Hippocampal formation (tissue), 2 donors: ENCODE measurements at places on chromosomes 13 and 19.

GRCh38 chr13:79782541-79783205 is 301.7 kb downstream of the NDFIP2 start:
- DNase-seq: peak; percentile 9

DNA sequence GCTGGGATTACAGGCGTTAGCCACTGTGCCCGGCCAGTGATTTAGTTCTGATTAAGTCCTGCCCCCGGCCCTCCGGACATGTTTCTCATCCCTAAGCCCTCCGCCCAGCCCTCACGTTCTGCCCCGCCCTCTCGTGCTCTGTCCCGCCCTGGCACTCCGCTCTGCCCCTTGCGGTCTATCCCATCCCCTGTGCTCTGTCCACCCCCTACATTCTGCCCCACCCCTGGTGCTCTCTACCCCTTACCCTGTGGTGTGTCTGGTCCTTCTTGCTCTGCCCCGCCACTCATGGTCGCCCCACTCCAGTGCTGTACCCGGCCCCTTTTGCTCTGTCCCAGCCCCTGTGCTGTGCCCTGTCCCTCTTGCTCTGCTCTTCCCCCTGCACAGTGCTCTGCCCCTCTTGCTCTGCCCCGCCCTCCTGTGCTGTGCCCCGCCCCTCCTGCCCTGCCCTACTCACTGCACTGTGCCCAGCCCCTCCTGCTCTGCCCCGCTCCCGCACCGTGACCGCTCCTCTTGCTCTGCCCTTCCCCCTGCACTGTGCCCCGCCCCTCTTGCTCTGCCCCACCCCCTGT is 3.0 kb downstream of the GTPBP3 start:
- DNase-seq: no peak

GRCh38 chr13:93778548-93778947 is 551.9 kb downstream of the GPC6 start:
- DNase-seq: no peak

GRCh38 chr13:37138169-37138568 is 32.7 kb upstream of the CSNK1A1L start:
- DNase-seq: no peak

- no peak for DNase-seq
Measured at GRCh38 chr13:32905063-32905863, 111.0 kb upstream of the KL start.

GRCh38 chr13:24005755-24006281 is 108.5 kb upstream of the C1QTNF9B start:
- no peak for DNase-seq

DNA sequence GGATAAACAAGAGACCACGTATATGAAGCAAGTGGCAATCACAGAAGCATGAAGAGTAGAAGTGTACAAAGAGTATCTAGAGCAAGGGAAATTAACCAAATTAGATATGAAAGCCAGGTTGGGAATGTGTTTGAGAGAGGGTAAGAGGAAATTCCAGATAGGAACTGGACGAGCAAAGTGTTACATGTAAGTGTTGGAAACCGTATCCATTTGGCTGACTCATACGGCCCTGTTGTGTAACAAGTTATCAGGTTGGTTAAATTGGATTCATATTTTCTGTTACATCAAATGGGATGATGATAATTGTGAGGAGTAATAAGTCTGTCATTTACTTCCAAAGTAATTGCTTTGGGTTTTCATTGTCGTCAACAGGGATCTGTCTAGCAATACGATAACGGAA is 46.7 kb downstream of the RXFP2 start:
- no peak for DNase-seq

DNA sequence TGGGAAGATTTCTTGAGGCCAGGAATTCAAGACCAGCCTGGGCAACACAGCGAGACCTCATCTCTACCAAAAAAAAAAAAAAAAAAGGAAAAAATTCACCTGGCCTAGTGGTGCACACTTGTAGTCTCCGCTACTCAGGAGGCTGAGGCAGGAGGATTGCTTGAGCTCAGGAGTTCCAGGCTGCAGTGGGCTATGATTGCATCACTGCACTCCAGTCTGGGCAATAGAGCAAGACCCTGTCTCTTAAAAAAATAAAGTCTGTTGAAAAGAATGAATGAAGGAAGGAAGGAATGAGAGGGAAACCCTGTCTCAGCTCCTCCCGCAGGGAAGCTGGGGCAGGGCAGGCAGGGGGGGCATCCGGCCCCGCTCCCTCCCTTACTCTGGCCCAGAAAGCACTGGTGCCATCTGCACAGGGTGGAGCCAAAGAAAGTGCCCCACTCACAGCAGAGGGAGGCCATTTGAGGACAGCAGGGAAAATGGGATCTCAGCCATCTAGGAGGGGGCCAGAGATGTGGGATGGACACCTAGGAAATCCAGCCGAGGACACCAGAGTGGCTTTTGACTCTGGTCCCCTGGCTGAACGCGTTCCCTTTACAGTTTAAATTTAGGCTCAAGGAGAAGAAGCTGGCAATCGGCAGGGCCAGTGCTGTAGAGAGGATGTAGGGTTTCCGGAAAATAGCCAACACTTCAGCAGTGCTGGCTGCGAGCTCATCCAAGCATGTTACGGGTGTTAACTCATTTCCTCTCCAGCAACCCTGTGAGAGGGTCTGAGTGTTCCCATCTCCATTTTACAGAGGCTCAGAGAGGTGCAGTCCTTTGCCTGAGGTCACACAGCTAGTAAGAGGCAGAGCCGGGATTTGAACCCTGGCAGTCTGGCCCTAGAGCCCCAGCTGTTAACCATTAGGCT is 3.6 kb upstream of the HPN start:
- DNase-seq: no peak

- DNase-seq: no peak
Measured at GRCh38 chr13:76619631-76620030, 266.6 kb downstream of the KCTD12 start.

DNA sequence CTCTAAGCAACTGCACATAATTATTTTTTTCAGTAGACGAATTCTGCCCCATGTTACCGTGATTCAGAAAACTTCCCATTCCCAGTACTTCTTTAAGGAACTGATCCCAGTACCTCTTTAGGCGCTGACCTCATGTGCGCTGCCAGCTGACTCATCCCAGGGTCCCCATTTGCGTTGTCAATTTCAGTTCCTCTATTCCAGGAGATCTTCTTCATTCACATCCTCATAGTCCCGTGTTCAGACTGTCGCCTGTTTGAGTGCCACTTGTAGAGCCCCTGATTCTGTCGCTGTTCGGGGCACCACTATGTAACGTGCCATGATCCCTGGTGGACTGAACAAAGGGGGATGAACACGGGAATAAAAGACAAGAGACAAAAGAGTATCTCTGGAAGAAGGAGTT is 16.4 kb downstream of the FPR3 start:
- DNase-seq: no peak

DNA sequence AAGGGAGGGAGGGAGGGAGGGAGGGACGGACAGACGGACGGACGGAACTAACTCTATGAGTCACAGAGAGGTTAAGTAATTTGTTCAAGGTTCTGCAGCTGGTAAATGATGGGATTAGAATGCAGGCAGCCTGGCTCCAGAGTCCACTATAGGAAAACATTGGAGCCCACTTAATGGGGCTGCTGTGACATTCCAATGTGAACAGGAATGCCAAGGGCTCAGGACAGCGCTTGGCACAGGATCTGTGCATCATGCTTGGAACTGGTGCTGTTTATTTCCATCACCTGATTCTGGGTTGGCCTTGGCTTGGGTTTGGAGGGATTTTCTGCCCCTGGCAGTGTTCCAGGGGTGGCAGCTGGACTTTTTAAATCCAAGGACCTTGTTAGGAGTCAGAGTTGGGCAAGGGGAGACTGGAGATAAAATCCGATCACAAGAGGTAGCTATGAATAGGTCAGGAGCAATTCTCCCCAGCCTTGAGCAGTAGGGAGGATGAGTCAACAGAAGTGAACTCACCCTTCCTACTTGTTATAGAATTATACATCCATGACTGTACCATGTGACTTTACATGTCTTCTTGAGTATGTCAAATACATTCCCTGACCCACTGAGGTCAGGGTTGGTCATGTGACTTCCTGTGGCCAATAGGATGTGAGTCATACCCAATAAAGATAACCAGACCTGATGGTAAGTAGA is 7.8 kb upstream of the HIF3A start:
- DNase-seq: no peak

DNA sequence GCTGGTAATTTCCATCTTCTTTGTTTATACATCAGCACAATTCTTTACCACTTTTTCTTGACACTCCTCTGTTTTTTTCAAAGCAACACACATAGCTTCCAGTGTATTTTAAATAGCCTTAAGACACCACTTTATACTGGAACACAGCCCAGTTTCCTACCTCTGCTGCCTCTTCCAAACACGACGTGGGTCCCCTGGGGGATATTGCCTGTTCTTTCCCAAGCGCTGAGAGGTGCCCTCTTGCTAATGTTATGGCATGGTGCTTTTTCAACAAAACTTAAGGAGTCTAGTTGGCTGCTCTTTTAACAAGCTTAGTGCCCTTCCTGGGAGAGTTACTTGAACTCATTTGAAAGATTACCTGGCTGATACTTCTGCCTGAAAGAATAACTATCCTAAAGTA is 112.7 kb downstream of the OLFM4 start:
- DNase-seq: no peak
